Nephron progenitor cell (in vitro differentiated cells): ENCODE measurements at places on chromosomes 5 and 9.

DNA sequence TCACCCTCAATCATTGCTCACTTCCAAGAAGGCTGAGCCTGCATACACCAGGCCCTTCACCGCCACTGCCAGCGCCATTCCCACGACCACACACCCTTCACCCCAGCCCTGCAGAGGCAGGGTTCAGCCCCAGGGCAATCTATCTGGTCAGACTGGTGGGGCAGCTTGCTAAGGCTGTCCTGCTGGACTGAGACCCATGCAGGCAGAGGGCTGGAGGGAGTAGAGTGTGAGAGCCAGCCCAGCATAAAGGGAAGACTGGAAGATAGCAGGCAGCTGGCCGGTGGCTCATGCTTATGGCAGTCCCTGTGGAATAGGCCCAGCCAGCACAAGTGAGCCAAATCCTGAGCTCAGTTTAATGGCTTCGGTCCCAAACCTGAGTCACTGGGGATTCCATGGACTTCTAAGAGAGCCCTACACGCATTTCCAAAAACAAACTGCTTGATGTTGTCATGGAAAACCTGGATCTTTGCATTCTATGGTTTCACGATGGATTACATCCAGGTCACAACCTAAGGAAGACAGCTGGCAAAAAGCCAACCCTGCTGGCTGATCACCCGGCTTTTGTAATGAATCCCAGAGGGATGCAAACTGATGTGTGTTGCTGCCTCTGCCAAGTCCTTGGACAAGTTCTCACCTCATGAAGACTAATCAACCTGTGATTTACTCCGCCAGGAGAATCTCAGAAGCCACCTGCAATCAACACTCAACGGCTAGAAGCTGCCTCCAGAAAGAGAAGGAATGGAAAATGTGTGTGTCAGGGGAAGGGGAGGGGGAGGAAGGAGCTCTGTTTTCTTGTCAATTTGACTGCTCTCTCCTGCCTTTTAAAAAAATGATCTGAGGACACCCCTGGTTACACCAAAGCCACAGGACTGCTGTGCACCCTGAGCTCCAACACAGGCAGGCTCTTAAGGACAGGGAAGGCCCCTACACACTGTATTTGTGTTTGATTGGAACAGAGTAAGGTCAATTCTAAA lies 143.6 kb downstream of the LHFPL2 start:
- no peak for DNase-seq
- peaks cover 91% of the 10 kb centered on the region for H3K4me1 ChIP-seq
- peaks cover 24% of the 10 kb centered on the region for H3K36me3 ChIP-seq
- peak overlapping the region; percentile 97 for H3K27ac ChIP-seq
- H3K4me3 ChIP-seq = peak overlapping the region; percentile 50
- no peaks in the 10 kb centered on the region for H3K27me3 ChIP-seq

- DNase-seq = no peak
- peaks cover 61% of the 10 kb centered on the region for H3K36me3 ChIP-seq
- no peaks in the 10 kb centered on the region for H3K27me3 ChIP-seq
- peaks cover 30% of the 10 kb centered on the region for H3K4me1 ChIP-seq
Measured at GRCh38 chr5:95760273-95761191, 29.4 kb downstream of the RHOBTB3 start.

DNA sequence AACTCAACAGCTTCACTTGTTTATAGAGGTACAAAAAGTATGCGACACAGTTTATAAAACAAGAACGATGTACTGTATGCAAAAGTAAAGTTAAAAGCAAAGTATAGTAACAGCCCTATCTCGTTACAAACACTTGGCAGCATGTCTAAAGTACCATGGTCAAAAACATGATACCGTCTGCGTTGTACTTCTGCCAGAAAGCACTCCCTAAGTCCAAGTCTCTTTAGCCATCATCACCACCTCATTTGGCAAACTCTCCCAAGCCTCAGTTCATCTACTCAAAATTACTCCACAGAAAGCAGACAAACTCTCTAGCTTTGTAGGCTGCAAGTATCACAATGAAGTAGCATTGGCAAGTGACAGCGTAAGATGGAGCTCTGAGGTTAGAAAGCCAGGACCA lies 73.4 kb downstream of the NFIB start:
- peaks cover 32% of the 10 kb centered on the region for H3K4me1 ChIP-seq
- H3K4me3 ChIP-seq = no peak overlapping the region
- H3K36me3 ChIP-seq = no peaks in the 10 kb centered on the region
- H3K27me3 ChIP-seq = peaks cover 1% of the 10 kb centered on the region
- H3K27ac ChIP-seq = no peak overlapping the region

DNA sequence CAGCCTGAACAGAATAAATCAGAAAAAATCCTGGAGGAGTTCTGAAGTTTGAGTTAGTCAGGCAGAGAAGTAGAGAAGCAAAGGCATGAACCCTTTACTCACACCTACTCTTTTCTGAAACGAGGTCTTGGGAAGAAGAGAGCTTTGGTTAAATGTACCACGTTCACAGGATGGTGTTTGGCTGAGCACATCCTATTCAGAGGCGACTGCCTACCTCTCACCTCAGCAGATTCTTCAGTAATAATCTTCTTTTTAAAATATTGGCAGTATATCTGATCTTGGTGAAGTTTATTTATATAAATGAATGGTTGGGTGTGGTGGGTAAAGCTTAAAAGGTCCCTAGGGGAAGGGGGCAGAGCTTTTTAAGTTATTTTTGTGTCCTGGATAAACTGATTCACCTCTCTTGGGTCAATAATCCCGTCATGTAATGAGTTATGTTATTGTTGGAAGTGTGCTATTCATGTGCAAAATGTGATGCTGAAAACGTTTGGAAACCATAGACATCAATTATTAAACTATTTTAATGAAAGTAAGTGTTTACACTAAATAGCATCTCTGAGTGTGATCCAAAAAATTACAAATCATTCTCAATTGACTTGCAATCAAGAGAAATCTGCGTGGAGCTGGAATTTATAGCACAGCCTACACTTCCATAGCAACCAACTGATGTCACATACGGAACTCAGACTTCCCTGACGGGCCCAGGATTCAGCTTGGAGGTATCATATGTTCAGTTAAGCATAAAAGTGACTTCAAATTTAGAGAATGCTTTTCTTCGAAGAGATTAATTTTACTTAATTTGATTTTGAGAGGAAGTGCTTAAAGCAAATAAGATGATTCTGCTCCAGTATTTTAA lies 94.3 kb upstream of the EQTN start:
- H3K4me1 ChIP-seq = peaks cover 95% of the 10 kb centered on the region
- H3K27ac ChIP-seq = no peak overlapping the region
- no peak overlapping the region for H3K4me3 ChIP-seq
- no peak for DNase-seq
- peaks cover under 1% of the 10 kb centered on the region for H3K36me3 ChIP-seq

DNA sequence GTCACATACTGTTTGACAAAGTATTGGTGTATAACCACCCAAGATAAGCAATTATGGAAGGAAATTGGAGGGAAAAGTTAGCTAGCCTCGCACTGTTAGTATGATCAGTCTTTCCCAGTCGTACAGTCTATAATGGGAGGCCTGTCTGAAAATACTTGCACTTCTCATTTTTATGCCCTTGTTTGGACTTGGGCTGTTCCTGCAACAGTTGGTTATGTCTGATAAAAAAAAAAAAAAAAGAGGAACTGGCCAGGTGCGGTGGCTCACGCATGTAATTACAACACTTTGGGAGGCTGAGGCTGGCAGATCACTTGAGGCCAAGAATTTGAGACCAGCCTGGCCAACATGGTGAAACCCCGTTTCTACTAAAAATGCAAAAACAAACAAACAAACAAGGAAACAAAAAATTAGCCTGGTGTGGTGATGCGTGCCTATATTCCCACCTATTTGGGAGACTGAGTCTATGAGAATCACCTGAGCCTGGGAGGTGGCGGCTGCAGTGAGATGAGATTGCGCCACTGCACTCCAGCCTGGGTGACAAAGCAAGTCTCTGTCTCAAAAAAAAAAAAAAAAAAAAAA lies 58.3 kb upstream of the ANKRD33B start:
- H3K4me3 ChIP-seq = no peak overlapping the region
- H3K27ac ChIP-seq = no peak overlapping the region
- peaks cover 75% of the 10 kb centered on the region for H3K4me1 ChIP-seq
- no peaks in the 10 kb centered on the region for H3K36me3 ChIP-seq
- peaks cover 7% of the 10 kb centered on the region for H3K27me3 ChIP-seq
